ENCODE measurements at places on chromosomes 5 and 9. TPM values are rescaled to one million over a fixed set of nuclear protein-coding genes. Genes with fewer than 3 reads are reported as not detected.

SAXO1 gene
- under 0.01 TPM for total RNA-seq

SLC25A2 gene
- total RNA-seq, result 0.42 TPM

IL9 gene
- total RNA-seq, result not detected

DOCK8 gene
- total RNA-seq, result 10.6 TPM

SWI5 gene
- 12.2 TPM for total RNA-seq

SLC25A46 gene
- total RNA-seq, result 42.3 TPM

GABRG2 gene
- total RNA-seq, result not detected

FST gene
- 29.2 TPM for total RNA-seq

GRCh38 chr5:103207653-103208052 lies 50.9 kb upstream of the MACIR start:
- no peak overlapping the region for H3K4me3 ChIP-seq
- no peak overlapping the region for H3K27ac ChIP-seq
- H3K4me1 ChIP-seq, result no peaks in the 10 kb centered on the region
- DNase-seq, result no peak
- H3K36me3 ChIP-seq, result peaks cover 4% of the 10 kb centered on the region

GRCh38 chr5:151742870-151743294 lies 15.5 kb downstream of the ATOX1 start:
- peaks cover 9% of the 10 kb centered on the region for H3K36me3 ChIP-seq
- no peaks in the 10 kb centered on the region for H3K27me3 ChIP-seq
- H3K4me3 ChIP-seq, result no peak overlapping the region
- no peak overlapping the region for H3K27ac ChIP-seq

GRCh38 chr5:113546703-113547183 lies 33.2 kb downstream of the YTHDC2 start:
- no peak for DNase-seq
- H3K27ac ChIP-seq, result no peak overlapping the region
- no peaks in the 10 kb centered on the region for H3K27me3 ChIP-seq

GRCh38 chr5:73506459-73506955 lies 8.3 kb downstream of the BTF3 start:
- H3K4me1 ChIP-seq, result no peaks in the 10 kb centered on the region
- peaks cover 34% of the 10 kb centered on the region for H3K36me3 ChIP-seq
- DNase-seq, result no peak
- no peak overlapping the region for H3K27ac ChIP-seq

DNA sequence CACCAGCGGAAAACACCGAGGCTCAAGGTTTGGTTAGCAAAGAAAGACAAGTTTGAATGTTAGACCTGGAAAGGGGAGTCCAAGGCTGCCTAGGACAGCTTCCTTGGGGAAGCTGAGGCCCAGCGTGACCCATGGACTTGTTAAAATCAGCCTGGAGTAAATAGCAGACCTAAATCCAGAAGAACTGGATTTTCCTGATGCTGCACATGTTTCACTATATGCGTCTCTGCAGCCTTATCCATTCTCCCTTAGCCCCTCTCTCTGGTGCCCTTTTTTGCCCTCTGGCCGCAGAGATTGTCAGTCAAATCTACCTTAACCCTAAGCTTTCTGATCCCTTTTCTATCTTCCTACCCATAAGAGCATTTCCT lies 119.9 kb downstream of the NTRK2 start:
- H3K27ac ChIP-seq, result no peak overlapping the region
- no peak for DNase-seq
- peaks cover 6% of the 10 kb centered on the region for H3K27me3 ChIP-seq
- H3K36me3 ChIP-seq, result no peaks in the 10 kb centered on the region
- H3K4me3 ChIP-seq, result no peak overlapping the region

GRCh38 chr5:65623482-65623881 lies 651 bp downstream of the TRIM23 start:
- no peaks in the 10 kb centered on the region for H3K36me3 ChIP-seq
- peak overlapping the region; percentile 99 for H3K4me3 ChIP-seq
- no peaks in the 10 kb centered on the region for H3K27me3 ChIP-seq
- no peak for DNase-seq

DNA sequence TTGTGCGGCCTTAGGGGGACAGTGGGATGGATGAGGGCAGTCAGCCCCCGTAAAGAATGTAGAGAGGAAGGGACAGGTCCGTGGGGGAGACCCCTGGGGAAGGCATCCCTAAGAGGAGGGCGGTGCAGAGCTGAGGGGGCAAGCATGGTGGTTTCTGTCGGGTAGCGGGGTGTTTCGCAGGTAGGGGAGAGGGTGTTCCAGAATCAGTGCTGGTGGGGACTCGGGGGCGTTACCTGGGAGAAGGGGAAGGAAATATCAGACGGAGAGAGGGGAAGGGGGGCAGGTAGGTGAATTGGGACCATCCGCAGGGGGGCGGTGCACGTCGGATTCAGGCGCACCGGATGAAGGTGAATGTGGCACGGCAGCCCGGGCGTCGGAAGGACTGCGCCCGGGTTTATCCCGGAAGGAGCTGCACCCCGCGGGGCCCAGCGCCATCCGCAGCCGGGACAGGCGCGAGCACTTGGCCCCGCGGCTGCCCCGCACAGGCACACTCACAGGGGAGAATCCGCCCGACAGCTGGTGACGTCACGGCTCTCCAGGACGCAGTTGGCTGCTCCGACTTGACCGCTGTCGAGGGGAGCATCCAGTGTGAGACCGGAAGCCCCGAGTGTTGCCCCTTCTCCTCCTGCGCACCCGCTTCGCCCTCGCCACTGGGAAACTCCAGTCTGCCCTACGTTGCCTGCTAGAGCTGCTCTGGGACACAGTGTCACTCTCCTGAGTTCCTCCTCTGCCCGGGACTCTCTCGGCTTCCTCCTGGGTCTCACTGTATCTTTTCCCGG lies 1.3 kb downstream of the CD72 start:
- H3K27me3 ChIP-seq, result no peaks in the 10 kb centered on the region
- peaks cover 2% of the 10 kb centered on the region for H3K4me1 ChIP-seq
- no peaks in the 10 kb centered on the region for H3K36me3 ChIP-seq
- H3K27ac ChIP-seq, result no peak overlapping the region

DNA sequence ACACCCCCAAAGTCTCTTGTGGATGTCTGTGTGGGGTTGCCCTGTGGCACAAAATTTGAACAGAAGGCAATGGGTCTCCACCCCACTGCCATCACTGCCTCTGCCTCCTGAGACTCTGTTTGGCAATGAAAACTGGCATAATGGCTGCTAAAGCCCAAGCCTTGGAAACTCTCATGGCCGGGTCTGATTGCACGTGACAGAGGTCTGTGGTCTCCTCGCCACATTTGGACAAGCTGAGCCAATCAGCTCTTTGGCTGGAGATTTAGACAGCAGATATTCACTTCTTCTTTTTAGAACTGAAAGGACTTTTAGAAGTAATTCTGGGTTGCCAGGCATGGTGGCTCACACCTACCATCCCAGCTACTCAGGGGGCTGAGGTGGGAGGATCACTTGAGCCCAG lies 5.5 kb downstream of the GGTA1 start:
- H3K27ac ChIP-seq, result no peak overlapping the region
- no peak for DNase-seq
- peaks cover 11% of the 10 kb centered on the region for H3K4me1 ChIP-seq
- H3K27me3 ChIP-seq, result peaks cover 4% of the 10 kb centered on the region
- no peaks in the 10 kb centered on the region for H3K36me3 ChIP-seq
- no peak overlapping the region for H3K4me3 ChIP-seq

DNA sequence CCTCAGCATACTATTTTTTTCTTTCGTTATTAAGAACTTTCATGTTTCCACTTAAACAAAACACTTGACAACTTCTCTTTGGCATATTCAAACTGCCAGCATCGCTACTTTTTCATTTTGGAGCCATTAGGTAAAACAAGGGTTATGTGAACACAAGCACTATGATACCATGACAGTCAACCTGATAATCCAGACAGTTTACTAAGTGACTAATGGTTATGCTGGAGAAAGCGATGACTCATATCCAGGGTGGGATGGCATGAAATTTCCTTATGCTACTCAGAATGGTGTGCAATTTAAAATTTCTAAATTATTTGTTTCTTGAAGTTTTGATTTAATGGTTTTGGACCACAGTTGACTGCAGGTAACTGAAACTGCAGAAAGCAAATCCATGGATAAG lies 29.9 kb upstream of the PRSS3 start:
- no peak overlapping the region for H3K4me3 ChIP-seq
- H3K27ac ChIP-seq, result no peak overlapping the region
- H3K4me1 ChIP-seq, result peaks cover 4% of the 10 kb centered on the region
- no peaks in the 10 kb centered on the region for H3K27me3 ChIP-seq
- no peaks in the 10 kb centered on the region for H3K36me3 ChIP-seq
- DNase-seq, result no peak

- H3K4me3 ChIP-seq, result peak overlapping the region; percentile 98
- peak; percentile 66 for DNase-seq
- no peaks in the 10 kb centered on the region for H3K27me3 ChIP-seq
- peaks cover 17% of the 10 kb centered on the region for H3K4me1 ChIP-seq
- no peaks in the 10 kb centered on the region for H3K36me3 ChIP-seq
- no peak overlapping the region for H3K27ac ChIP-seq
Observed at GRCh38 chr5:134227259-134227658, 1.4 kb upstream of the PPP2CA start.

DNA sequence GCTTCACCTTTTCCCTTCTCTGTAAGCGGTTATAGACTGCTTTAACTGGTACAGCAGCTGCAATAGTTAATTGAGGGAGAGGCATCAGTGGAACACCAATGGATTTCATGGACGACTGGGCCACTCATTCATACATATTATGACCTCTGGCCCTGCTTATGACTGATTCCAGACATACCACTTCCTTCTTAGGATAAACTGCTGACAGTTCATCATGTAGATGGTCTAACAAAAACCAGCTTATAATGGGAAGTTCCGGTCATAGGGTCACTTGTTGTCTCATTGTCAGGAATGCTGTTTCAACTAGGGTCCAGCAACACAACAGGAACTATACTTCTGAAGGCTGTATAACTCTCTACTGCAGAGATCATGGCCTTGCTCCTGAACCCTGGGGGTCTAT lies 265.2 kb upstream of the RASA1 start:
- DNase-seq, result no peak
- no peaks in the 10 kb centered on the region for H3K4me1 ChIP-seq
- H3K27me3 ChIP-seq, result no peaks in the 10 kb centered on the region
- no peaks in the 10 kb centered on the region for H3K36me3 ChIP-seq
- H3K4me3 ChIP-seq, result no peak overlapping the region

GRCh38 chr9:117926031-117926658 lies 221.9 kb downstream of the TLR4 start:
- no peaks in the 10 kb centered on the region for H3K36me3 ChIP-seq
- no peak for DNase-seq
- H3K27ac ChIP-seq, result no peak overlapping the region

GRCh38 chr5:28132151-28132550 lies 1093.8 kb upstream of the CDH9 start:
- H3K27me3 ChIP-seq, result no peaks in the 10 kb centered on the region
- H3K4me3 ChIP-seq, result no peak overlapping the region
- no peak for DNase-seq
- no peak overlapping the region for H3K27ac ChIP-seq
- no peaks in the 10 kb centered on the region for H3K4me1 ChIP-seq

DNA sequence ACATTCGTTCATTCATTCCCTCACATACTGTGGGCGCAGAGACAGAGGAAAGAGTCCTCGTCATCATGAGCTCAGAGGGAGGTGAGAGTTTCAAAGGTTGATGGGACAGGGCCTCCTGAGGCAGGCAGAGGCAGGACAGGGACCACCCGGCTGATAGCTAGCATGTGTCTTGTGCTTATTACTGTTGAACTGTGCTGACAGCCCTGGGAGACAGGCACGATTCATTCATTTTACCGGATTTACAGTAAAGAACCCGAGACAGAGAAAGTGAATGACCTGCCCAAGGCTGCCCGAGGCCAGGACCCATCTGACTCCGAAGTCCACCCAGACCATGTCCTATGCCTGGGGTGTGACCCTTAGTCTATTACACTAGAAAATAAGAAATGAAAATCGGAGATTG lies 4.9 kb upstream of the FAM163B start:
- H3K27ac ChIP-seq, result no peak overlapping the region
- H3K4me3 ChIP-seq, result no peak overlapping the region
- no peaks in the 10 kb centered on the region for H3K27me3 ChIP-seq
- H3K36me3 ChIP-seq, result no peaks in the 10 kb centered on the region

DNA sequence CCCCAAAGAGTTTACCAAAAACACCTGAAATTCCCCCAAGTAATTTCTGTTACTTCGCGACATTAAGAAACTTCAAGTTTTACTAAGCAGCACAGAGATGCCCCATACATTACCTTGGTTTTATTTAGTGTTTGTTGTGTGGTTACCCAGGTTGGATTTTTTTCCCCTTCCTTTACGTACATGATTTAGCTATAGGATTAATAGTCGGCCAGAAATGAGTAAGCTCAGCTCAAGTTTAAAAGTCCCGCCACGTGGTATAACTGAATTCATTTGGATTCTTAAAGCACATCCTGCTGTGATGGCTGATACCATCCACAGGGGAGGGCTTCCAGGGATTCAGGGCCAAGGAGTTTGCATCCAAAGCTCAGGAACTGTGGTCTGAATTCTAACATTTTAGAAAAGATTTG lies 75.9 kb downstream of the DAP start:
- no peak overlapping the region for H3K4me3 ChIP-seq
- H3K27ac ChIP-seq, result no peak overlapping the region
- peaks cover 8% of the 10 kb centered on the region for H3K36me3 ChIP-seq
- no peaks in the 10 kb centered on the region for H3K27me3 ChIP-seq
- H3K4me1 ChIP-seq, result no peaks in the 10 kb centered on the region
- DNase-seq, result no peak

GRCh38 chr5:168689260-168689659 lies 110.1 kb upstream of the PANK3 start:
- DNase-seq, result no peak
- H3K27me3 ChIP-seq, result no peaks in the 10 kb centered on the region
- no peaks in the 10 kb centered on the region for H3K4me1 ChIP-seq
- no peak overlapping the region for H3K27ac ChIP-seq

DNA sequence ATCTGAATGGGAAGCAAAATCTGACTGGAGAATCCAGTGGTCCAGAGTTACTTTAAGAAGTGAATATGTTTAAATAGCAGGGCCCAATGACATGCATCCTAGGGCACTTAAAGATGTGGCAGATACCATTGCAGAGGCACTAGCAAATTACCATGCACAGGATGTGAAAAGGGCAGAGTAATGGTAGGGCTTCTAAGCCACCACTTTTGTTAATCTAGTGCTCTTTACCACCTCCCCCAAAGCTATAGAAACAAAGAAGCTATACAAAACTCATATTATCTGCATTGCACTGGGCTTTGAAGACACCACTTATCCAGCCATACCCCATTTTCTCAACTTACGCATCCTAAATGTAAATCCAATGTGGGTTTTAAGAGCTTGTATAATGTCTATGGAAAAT lies 81.2 kb downstream of the ZCCHC7 start:
- no peak for DNase-seq
- H3K27me3 ChIP-seq, result no peaks in the 10 kb centered on the region
- no peaks in the 10 kb centered on the region for H3K36me3 ChIP-seq
- H3K4me1 ChIP-seq, result no peaks in the 10 kb centered on the region

DNA sequence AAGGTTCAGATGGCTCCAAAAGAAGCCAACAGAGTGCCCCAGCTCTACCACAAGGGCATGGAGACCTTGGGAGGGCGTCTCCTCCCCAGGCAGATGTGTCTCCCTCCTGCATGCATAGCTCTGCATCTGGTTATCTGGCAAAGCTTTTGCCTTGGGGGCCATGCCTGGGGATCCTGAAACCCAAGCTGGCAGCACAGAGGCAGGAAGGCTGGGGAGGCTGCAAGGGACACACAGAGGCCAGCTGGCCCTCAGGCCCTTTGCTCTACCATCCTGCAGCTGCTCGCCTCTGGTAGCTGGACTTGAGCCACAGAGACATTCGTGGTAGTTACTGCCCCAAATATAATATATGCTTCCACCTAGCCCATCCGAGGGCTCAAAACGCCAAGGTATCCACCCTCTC lies 3.9 kb downstream of the SEPTIN8 start:
- no peak for DNase-seq
- H3K36me3 ChIP-seq, result no peaks in the 10 kb centered on the region
- no peaks in the 10 kb centered on the region for H3K27me3 ChIP-seq
- H3K27ac ChIP-seq, result no peak overlapping the region

Measured in liver (tissue), 10 donors.